Activated naive CD8-positive, alpha-beta T cell treated with anti-CD3 and anti-CD28 coated beads for 36 hours (primary cell): ENCODE measurements at places on chromosomes 6 and 20. TPM values are rescaled to one million over a fixed set of nuclear protein-coding genes. Genes with fewer than 3 reads are reported as not detected.
A peak's percentile ranks its signal among the peaks of the same experiment; 100 is the strongest.

GRCh38 chr6:110526726-110527125, 50.3 kb upstream of the SLC22A16 start:
- DNase-seq = no peak

DNA sequence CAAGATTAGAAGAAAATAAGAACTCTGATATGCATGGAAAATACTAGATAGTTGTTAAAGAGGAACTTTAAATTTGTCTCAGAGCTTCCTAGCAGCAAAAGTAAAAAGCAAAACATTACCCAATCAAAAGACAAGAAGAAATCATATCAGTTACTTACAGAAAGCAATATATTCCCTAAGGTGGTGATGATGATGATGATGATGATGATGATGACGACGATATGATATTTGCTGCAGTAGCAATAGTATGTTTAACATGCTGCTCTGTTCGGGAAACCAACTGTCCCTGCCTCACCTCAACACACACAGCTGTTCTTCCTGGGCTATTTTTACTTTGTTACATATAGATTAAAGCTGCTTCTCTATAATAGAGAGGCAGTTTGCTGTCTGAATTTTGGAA, 12.0 kb upstream of the TBX18 start:
- DNase-seq = no peak

DNA sequence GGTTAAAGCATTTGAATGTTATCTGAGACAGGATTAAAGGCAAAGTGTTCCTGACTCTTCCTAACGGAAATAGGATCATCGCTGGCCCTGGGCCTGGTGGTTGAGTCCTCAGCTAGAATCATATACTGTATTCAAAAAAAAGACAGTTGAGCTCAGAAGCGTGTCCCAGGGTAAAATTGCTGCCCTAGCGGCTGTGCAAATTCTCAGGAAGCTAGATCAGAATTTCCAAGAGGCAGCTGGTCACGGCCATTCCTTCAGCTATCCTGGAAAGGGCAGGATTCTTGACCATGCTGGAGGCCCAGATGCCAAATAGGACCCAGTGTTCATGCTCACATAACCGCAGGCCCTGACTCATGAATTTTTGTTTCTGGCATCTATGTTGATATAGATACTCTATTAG, 67.4 kb downstream of the STMND1 start:
- DNase-seq = no peak

DNA sequence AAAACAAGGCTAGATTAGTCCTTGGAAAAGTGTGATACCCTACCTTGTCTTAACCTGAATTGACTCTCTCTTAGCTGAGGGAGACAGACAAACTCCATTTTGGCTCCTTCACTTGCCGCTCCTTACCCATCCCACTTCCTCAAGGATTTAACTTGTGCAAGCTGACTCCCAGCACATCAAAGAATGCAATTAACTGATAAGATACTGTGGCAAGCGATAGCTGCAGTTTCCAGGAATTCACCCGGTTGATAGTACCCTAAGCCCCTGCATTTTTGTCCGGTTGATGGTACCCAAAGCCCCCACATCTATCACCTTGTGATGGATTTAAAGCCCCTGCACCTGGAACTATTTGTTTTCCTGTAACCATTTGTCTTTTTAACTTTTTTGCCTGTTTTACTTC, 1.9 kb upstream of the SERINC3 start:
- DNase-seq = no peak

DNA sequence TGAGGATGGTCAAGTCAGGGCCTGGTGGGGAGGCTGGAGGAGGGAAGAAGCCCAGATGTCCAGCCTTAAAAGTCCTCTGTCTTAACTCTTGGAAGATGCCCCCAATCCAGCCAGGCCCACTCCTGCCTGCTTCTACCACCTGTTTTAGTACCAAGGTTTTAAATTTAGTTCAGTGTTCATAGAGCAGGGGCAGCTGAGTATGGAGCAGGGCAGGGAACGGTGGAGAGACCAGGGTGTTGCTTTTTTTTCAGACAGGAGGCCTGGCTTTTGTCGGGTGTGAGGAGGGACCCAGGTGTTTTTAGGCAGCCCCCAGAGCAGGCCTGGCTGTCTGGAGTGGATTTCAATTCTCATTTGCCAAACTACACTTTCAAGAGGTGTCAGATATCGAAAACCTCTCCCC, 278.8 kb downstream of the CDC5L start:
- no peak for DNase-seq

The RNF182 gene
- not detected for total RNA-seq

The TRIM38 gene
- total RNA-seq = 8.1 TPM

The TRAPPC3L gene
- total RNA-seq = not detected

DNA sequence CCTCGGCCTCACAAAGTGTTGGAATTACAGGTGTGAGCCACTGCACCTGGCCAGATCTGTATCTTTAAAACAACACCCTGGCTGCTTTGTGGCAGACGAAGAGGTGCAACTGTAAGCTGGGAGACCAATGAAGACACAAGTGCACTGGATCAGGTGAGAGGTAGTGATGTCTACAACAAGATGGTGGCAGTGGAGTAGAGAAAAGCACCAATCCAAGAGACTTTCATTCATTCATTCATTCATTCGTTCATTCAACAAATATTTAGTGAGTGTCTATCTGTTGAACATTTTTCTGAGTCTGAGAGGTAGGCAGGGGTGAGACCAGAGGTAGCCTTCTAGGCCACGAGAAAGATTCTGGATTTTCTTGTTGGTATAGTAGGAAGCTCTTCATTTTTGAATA, 36.9 kb upstream of the TTPAL start:
- no peak for DNase-seq

GRCh38 chr6:116316772-116317467, 37.2 kb upstream of the TSPYL1 start:
- no peak for DNase-seq

- no peak for DNase-seq
These were observed 294.2 kb upstream of the JARID2 start for GRCh38 chr6:14951704-14952103.

DNA sequence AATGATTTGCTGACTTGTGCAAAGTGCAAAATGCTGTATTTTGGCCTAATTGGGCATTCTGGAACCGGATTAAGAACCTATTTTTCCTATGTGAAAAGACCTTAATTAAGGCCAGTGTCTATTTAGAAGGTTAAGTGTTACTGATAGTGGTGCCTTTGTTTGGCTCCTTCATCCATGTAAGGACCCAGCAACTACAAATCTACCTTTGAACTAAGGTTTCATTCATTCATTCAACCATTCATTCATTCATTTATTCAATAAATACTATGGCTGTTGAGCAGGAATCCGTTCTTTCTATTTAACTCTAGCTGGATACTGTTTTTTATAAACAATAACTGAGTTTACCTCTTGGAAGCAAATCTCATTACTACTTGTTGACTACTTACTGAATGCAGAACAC, 33.6 kb downstream of the MAPK14 start:
- no peak for DNase-seq

The CALHM6 gene
- total RNA-seq = 7.4 TPM

DNA sequence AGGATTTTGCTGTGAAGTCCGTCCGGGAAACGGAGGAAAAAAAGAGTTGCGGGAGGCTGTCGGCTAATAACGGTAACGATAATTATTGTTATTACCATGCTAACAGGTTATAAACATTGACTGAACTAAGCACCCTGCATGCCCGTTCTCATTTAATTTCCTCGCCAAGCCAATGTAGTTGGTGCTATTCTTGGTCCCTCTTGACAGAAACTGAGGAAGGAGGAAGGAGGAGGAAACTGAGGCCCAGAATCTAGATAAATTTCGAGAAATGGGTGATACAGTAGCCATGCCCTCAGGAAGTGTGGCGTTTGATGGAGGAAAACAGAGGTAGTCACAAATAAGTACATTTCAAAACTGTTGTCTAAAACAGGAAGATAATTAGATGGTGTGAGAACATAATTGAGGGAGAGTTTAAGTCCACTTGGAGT, 474 bp downstream of the TPX2 start:
- DNase-seq = no peak

- no peak for DNase-seq
These were observed 125.0 kb upstream of the HDGFL1 start for GRCh38 chr6:22444330-22444729.

DNA sequence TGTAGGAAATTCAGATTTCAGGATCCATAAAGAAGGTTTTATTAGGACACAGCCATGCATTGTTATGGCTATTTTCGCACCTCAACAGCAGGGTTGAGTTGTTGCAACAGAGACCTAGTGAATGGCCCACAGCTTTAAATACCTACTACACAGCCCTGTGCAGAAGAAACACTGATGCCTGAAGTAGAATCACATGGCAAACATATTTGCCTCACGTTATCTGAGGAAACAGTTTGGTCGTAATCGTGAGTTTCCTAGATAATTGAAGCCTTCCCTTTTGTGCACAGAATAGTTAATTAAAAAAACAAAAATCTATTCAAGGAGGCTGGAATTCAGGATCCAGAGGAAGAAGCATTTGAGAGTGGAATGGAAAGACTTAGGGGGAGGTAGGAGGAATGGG, 55.1 kb downstream of the GCNT2 start:
- DNase-seq = no peak

The NR2E1 gene
- total RNA-seq = not detected

GRCh38 chr6:138692058-138692977, 81.3 kb upstream of the CCDC28A start:
- DNase-seq = peak; percentile 68

DNA sequence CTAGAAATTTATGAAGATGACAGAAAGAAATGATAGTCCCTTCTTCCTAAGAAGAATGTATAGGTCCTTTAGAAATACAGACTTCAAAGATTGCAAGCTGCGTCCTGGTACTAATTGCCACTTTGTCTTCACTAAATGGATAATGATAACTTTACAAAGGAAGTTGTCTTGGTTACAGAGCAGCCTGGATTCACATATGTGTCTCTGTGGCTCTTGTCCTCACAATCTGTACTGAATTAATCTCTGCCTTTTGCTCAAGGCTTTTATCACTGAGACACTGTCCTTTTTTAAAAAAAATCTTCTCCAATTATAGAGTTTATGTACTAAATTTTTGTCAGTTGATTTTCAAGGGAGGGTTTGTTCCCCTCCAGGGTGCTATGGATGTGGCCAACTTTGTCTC, 17.5 kb upstream of the MRAP2 start:
- DNase-seq = no peak
